Effector memory CD4-positive, alpha-beta T cell (primary cell): ENCODE measurements at places on chromosomes 3 and 15.

DNA sequence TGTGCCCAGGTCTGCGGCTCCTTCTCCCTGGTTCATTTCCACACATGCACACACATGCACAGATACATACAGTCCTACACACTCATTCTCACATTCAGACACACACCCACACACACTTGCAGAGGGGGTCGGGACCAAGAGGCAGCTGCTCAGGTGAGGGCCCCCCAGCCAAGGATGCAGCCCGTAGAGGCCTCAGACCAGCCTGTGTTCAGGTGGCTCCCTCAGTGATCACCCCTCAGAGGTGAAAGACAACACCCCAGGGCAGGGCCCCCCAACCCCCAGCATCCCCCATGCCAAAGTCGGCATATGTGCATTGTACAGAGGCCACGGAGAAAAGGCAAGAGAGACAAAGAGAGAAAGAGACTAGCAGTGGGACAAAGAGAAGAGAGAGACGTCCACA lies 5.9 kb upstream of the CORO2B start:
- H3K4me3 ChIP-seq: no peak overlapping the region
- H3K36me3 ChIP-seq: no peaks in the 10 kb centered on the region
- peaks cover 25% of the 10 kb centered on the region for H3K27me3 ChIP-seq
- H3K4me1 ChIP-seq: peaks cover 3% of the 10 kb centered on the region
- DNase-seq: no peak

- no peaks in the 10 kb centered on the region for H3K4me1 ChIP-seq
- no peak overlapping the region for H3K4me3 ChIP-seq
- no peaks in the 10 kb centered on the region for H3K27me3 ChIP-seq
Measured at GRCh38 chr3:56966509-56966908, 94.0 kb upstream of the SPATA12 start.

DNA sequence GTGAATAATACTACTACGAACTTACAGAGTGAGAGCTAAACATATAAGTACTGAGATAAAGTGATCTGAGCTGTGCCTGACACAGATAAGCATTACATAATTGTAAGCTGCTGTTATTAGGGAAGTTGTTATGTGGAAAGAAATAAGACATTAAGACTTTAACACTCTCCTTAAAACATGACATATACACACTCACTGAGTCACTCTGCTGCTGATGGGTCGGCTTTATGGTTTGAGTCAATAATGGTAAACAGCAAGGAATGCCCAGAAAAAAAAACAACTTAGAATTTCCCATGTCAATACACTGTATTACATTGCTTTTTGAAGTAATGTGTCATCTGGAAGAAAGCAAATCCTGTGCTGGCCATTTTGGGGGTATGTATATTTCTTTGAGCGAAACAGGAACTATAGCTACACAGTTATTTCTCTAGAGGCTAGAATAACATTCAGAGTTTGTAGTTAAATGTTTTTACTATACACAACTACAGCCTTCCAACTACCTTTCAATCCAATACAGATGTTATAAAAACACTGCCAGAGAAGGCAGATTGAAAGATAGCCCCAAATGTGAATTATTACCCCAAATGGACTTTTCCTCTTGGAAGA lies 22.8 kb upstream of the SPRED1 start:
- no peaks in the 10 kb centered on the region for H3K36me3 ChIP-seq
- no peak for DNase-seq
- H3K4me1 ChIP-seq: no peaks in the 10 kb centered on the region
- no peaks in the 10 kb centered on the region for H3K27me3 ChIP-seq
- H3K4me3 ChIP-seq: no peak overlapping the region

DNA sequence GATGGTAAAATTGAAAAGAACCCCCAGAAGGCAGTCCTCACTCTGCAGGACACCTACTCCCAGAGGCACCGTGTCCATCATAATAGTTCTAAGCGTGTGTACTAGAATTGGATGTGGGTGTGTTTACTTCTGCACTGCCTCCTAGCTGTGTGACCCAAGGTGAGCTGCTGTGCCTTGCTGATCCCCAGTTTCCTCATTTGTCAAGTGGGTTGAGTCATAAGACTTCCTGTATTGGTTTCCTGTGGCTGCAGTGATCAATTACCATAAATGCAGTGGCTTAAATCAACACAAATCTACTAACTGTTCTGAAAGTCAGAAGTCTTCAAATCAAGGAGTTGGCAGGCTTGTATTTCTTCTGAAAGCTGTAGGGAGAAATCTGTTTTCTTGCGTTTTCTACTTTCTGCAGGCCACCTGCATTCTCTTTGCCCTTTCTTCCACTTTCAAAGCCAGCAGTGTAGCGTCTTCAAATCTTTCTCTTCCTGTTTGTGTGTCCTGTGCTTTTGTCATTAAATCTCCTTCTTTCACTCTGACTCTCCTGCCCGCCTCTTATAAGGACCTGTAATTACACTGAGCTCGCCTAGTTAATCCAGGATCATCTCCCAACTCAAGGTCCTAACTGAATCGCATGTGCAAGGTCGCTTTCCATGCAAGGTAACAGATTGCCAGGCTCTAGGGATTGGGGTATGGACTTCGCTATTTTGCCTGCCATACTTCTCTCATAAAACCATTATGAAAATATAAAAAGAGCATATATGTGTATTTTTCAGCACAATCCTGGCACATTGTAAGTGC lies 59.0 kb downstream of the RORA start:
- no peak for DNase-seq
- H3K36me3 ChIP-seq: no peaks in the 10 kb centered on the region
- H3K27me3 ChIP-seq: no peaks in the 10 kb centered on the region
- H3K4me3 ChIP-seq: no peak overlapping the region
- no peak overlapping the region for H3K27ac ChIP-seq

DNA sequence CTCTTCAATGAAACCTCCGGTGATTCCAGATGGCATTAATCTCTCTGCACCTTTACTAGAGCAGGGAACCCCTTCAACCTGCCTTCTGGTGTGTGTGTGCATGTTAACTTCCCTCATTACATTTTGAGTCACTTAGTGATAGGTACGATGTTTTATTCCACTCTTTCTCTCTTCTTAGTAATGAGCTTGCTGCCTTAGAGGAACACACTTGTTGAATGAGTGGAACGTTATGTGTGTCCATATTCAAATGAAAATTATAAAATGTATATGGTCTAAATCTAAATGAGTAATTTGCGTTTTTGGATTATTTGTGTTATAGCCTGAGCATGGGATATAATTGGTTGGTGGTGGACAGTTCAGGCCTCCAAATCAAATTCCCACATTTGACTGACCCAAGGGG lies 12.1 kb downstream of the MAP2K5 start:
- peaks cover 17% of the 10 kb centered on the region for H3K36me3 ChIP-seq
- H3K27ac ChIP-seq: no peak overlapping the region
- H3K4me3 ChIP-seq: no peak overlapping the region
- no peaks in the 10 kb centered on the region for H3K4me1 ChIP-seq
- DNase-seq: no peak
- no peaks in the 10 kb centered on the region for H3K27me3 ChIP-seq
